ENCODE measurements at places on chromosomes 12 and 14.
A peak's percentile ranks its signal among the peaks of the same experiment; 100 is the strongest.

- no peak for DNase-seq
Measured at GRCh38 chr14:99099051-99099787, 172.8 kb downstream of the BCL11B start.

- DNase-seq = no peak
Measured at GRCh38 chr14:54840336-54840735, 62.3 kb downstream of the GCH1 start.

- no peak for DNase-seq
Measured at GRCh38 chr12:3631759-3632158, 121.2 kb downstream of the CRACR2A start.

GRCh38 chr14:24851406-24851805, 198.5 kb downstream of the STXBP6 start:
- no peak for DNase-seq

DNA sequence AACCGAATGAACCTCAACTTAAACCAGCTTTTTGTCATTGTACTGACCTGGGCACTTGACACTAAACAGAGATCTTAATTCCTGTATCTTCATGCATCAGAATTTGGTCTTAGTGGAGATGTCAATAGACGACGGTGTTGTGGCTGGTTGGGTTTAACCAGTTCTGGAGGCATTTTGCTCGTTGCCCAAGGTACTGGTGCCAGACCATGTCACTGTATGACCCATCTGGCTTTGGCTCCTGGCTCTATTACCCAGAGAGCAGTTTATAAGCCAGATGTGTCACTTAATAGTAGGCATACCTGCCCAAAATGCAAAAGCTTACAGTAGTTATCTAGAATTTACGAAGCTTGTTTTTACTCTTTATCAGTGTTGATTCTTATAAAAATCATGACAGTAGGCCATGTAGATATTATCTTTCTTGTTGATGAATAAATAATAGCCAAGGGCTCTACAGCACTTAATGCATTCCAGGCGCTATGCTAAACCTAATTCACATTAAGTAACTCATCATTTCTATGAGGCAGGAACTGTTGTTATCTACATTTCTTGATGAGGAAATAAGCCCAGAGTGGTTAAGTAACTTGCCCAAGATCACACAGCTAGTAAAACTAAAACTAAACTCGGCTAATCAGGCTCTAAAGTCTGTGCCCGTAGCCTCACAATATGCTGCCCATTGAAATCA, 179.7 kb upstream of the HIF1A start:
- no peak for DNase-seq

- peak; percentile 52 for DNase-seq
Measured at GRCh38 chr12:91023326-91024004, 18.7 kb upstream of the EPYC start.

- no peak for DNase-seq
Measured at GRCh38 chr14:64296561-64296960, 2.4 kb upstream of the ESR2 start.

GRCh38 chr12:113424915-113425823, 3.0 kb downstream of the SDSL start:
- DNase-seq = no peak

DNA sequence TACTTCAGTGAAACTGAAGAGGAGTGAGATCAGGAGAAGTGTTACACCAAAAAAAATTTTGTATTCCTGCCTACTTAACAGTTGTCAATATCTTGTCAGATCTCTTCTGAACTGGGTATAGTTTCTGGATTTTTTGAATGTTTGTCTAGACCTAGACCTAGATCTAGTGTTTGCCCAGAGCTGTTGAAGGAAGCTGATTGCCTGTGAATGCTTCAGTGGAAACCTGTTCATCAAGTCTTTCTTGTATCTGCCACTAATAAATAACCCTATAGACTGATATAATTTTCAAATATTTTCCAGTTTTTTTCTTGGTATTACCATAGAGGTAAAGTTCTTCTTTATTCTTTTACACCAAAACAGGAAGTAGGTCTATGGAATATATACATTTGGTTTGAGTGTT, 781.5 kb upstream of the FBXO33 start:
- no peak for DNase-seq

DNA sequence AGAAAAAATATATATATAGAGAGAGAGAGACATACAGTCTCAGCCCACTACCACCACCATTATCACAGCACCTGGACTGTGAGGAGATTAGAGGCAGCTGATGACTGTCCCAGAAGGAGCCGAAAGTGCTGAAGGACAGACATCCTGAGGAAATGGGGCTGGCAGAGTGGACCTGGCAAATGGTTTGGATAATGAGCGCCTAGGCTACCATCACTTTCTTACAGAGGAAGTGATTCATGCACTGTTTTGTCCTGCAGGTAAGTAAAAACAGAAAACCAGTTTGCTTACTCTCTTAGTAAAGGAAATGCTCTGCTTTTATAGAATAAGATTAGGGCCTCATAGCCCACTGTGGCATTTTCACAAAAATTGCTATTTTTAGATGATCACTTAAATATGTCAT, 28.6 kb upstream of the DNM1L start:
- DNase-seq = no peak

DNA sequence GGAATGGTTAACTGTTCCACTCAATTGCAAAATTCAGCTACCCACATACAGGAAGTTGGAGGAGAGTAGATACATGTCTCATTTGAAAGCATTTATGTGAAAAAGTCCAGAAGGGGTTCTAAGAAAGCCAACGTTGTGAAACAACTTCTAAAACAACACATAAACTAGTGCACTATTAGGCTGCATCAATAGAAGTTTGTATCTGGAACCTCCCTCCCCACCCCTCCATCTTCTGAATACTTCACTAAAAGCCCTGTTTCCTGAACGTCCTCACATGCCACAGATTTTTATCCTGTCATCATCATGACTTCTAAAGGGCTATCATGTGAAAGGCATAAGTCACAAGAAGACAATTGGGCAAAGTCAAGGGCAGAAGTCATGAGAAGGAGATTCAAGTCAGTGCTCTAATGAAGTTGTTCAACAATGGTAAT, 5.5 kb downstream of the KRT79 start:
- DNase-seq = no peak

DNA sequence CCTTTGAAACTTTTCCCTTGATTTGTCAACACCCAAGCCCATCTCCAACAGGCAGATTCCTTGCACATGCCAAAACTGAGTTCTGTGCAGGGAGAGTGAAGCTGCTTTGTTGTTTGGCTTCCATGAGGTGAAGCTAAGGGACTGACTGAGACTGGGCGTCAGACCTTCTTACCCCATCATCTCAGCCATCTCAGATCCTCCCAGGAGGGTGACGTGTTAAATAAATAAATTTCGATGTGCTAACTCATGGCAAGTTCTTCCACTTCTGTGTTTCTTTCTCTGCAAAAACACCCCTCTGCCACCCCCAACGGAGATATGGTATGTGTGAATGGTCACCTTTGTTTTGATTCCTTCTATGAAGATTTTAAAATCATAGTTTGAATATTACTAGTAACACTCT, 17.8 kb downstream of the UTP20 start:
- DNase-seq = no peak

DNA sequence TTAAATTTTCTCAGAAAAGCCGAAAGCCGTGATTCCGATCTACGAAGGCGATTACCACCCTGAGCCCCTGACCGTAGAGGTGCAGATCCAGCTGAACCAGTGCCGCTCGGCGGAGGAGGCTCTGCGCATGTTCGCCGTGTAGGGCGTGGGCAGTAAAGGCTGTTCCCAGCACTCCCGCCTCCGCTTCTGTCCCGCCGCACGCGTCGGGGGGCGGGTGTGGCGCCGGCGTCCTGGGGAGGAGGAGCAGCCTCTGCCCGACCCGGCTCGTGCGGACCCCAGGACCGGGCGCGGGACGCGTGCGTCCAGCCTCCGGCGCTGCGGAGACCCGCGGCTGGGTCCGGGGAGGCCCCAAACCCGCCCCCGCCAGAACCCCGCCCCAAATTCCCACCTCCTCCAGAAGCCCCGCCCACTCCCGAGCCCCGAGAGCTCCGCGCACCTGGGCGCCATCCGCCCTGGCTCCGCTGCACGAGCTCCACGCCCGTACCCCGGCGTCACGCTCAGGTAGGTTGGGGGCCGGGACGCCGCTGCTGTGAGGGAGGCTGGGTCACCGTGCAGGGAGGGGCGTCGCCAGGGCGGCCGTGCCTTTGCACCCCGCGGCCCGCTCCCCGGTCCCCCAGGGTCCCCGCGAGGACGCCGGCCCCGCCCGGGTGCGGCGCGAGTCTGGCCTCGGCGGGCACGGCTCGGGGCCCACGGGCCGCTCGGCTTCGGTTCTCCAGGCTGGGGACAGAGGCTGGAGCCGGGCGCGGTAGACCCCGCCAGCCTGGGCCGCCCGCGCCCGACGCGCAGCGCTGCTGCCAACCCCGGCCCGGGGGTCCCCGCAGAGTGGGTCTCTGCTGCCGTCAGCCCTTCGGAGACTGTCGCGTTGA, at the start of gene B3GNT4:
B3GNT4 (plus strand) TSS at position 409 of the 866 bp plus-strand sequence. CDS start 910 bp downstream, outside the sequence.
- no peak for DNase-seq
